Glomerular endothelial cell (primary cell): ENCODE measurements at places on chromosomes 13 and 19.

DNA sequence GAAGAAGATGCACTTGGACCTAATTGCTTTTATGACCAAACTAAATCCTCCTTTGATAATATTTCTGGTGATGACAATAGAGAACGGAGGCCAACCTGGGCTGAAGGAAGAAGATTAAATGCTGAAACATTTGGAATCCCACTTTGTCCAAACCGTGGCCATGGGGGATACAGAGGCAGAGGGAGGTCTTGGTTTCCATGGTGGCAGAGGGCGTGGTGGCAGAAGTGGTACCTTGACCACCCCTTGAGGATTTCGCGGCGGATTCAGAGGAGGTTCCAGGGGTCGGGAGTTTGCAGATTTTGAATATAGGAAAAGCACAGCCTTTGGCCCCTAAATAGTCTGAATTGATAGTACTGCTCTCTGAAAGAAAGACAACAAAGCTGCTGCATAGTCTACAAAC is 7.2 kb upstream of the LILRB3 start:
- DNase-seq = no peak

- DNase-seq = no peak
Measured at GRCh38 chr19:10748927-10749434, 31.1 kb downstream of the DNM2 start.

GRCh38 chr19:4543842-4544647 is 4.2 kb upstream of the LRG1 start:
- no peak for DNase-seq

GRCh38 chr13:46149272-46150133 is 32.5 kb downstream of the LCP1 start:
- no peak for DNase-seq

GRCh38 chr19:46381756-46382345 is 31.5 kb downstream of the CCDC8 start:
- no peak for DNase-seq

- no peak for DNase-seq
Measured at GRCh38 chr19:1261538-1261797, 7.7 kb upstream of the CIRBP start.

GRCh38 chr19:16015805-16016173 is 60.5 kb upstream of the TPM4 start:
- no peak for DNase-seq
